ENCODE measurements at places on chromosomes 6 and 20.

DNA sequence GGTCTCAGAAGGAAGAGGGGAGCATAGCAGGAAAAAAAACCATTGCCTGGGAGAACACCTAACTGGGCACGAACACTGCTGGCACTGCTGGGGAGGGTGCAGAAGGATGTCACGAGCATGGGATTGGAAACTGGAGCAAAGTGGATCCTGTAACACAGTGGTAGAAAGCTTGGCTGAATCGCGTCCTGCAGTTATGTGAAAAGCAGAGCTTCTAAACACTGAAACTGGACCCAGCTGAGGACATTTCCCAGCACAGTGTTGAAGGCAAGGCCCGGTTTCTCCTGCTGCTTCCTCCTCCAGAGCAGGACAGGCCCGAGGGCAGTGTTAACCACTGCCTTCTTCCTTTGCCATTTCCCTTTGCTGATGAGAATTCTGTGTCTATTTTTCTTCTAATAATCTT is 6.7 kb downstream of the APMAP start:
- DNase-seq, result no peak

GRCh38 chr6:157155804-157156203 is 167.5 kb downstream of the TMEM242 start:
- DNase-seq, result no peak

GRCh38 chr6:168447282-168447681 is 6.3 kb downstream of the SMOC2 start:
- no peak for DNase-seq

DNA sequence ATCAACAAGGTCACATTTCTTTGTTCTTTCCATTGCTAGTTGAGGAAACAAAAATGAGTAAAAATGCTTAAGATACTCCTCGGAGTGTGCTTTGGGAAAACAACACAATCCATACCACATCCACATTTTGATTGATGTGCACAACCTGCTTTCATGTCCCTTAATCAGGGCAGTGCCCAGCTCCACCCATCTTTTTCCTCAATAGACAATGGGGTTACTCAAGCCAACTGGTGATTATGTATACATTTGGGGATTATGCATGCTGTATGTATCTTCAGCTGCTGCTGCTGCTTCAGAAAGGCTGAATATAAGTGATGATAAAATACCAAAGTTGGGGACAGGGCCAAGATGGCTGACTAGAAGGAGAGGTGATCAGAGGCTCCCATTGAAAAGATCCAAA is 155.2 kb upstream of the VGLL2 start:
- no peak for DNase-seq

DNA sequence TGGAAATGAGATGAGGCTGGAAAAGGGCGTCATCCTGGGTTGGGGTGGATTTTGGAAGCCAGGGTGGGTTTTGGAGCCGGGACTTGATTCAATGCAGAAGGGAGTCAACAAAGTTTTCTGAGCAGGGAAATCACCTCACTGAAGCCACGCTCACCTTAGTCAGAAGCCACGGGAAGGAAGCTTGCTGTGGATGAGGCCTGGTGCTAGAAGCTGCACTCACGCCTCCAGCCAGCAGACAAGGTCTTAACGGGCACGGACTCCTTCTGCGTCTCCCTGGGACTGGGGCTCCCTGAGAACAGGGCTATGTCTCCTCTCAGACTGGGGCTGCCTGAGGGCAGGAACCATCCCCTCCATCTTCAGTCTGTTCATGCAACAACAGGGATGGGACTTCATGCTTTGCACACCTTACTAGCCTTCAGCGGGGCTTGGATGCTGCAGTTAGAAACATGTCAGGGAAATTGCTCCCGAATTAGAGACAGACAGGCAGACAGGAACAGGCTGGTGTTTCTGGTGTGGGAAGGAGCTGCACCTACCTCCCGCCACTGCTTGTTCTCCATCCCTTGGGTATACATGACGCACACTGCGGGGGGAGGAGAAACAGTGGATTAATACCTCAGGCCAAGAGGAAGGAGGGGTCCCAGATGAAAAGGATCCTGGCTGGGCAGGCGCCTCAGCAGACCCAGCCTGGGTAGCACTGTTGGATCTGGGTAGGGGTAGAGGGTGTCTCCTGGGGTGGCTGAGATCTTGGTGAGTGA is 17.5 kb downstream of the CPNE5 start:
- no peak for DNase-seq

DNA sequence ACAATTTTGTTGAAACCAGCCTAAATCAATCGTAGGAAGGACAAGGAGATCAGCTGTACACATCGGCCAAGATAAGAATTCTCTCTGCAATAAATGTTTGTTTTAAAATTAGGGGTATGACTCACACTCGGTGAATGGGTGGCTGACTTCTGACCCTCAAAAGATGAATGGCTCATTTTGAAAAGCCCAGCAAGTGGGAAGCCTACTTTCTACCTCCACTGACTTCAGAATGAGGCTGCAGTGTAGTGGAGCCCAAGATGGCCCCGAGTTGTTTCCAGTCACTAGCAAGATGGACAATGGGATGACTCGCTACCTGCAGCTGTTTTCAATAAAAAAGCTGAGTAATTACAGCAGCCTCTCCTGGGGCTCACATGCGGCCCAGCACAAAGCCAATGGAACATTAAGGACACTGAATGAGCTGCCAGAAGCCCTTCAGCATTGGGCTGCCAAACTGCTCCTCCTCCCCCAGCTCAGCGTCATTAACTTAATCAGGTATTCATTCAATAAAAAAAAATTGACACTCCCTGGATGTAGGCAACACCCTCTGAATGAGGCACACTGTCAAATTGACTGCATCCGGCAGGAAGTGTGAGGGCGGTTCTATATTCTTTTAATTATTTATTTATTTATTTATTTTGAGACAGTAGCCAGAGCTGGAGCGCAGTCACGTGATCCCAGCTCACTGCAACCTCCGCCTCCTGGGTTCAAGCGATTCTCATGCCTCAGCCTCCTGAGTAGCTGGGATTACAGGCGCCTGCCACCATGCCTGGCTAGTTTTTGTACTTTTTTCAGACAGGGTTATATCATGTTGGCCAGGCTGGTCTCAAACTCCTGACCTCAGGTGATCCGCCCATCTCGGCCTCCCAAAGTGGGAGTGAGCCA is 107.3 kb downstream of the GMPR start:
- DNase-seq, result no peak

GRCh38 chr6:87944541-87944954 is 103.1 kb upstream of the SPACA1 start:
- DNase-seq, result no peak

GRCh38 chr20:62367136-62367632 is at the start of gene LAMA5:
Gene LAMA5, minus strand, starts transcription at chr20:62367312. Its CDS starts 67 bp downstream, at chr20:62367245.
- no peak for DNase-seq

GRCh38 chr6:116528133-116528532 is 16.7 kb downstream of the CALHM5 start:
- no peak for DNase-seq

- no peak for DNase-seq
Observed at GRCh38 chr6:167858086-167858591, 31.4 kb downstream of the AFDN start.

DNA sequence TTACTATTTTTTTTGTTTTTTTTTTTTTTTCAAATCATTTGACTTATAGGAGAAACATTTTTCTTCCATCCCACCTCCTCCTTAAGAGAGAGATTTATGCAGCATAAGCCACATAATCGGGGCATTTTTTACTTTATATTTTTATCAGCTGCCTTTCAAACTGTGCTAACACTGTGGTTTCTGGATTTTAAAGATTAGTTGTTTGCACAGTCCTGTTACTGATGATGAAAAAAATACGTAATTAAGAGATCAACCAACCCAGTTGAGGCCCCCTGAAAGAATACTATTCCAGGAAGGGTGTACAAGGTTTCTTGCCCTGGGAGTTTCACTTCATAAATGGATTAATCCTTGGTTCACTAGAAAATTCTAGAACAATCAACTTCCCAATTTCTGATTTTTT is 68.3 kb downstream of the MMS22L start:
- DNase-seq, result no peak

DNA sequence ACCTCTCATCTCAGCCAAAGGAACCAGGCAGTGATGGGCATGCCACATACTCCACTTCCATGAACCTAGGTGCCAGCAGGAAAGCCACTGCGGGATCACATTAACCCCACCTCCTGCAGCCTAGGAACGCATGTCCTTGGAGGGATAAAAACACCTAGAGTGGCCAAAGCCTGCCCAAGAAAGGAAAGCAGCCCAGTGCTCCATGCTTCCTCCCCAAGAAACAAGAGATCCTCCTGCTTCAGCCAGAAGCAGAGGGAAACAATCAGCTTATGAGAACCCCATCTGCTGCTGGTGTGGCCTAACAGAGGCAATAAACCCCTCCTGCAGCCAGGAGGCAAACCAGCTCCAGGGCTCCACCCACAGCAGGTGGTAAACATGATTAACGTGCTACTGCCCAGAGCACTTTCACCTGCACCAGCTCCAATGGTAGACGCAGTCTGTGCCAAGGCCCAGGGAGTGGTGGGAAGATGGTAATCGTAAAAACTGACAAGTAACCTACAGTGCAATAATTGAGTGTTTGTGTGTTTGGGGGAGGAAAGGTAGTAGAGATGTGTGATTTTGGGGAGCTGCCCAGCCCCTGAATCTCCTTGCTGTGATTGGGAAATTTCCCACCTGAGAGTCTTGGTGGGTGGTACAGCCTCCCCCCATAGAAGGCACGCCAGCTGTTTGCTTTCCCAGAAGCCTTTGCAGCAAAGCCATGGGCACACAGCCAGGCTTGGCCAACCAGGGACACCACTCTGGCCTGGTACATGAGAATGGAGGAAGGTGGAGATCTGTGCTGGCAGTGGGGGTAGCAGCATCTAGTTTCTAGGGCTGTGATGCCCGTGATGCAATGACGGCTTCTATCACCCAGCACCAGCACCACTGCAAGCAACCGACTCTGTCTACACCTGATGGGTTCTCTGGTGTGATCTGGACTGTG is 50.6 kb upstream of the TBC1D7 start:
- DNase-seq, result no peak

DNA sequence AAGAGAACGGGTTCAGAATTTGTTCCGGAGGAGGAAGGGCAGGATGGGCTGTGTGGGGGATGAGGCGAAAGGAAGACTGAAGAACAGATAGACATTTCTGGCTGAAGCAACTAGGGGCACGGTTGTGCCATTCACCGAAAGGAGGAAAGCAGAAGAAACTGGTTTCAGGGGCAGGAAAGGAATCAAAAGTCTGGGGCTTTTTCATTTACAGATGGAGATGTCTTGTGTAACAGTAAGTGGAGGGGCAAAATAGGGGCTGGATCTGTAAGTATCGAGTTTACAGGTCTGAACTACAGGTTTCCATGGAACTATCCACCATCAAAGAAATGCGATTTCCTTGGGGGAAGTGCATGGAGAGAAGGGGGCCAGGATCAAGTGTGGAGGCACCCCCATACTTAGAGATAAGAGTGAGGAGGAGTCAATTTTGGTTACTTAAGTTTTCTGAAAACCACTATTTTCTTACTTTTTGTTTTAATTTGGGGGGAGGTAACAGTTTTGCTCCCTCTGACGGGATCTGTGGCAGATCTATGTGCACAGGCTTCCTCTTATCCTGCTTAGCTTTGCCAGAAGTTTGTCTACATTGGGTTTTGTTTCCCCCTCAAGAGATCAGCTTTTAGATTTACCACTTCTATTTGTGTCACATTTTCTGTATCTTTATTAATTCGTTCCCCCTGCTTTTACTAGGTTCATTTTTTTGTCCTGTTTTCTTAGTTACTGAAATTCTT is 120.1 kb downstream of the SLC23A2 start:
- DNase-seq, result no peak

DNA sequence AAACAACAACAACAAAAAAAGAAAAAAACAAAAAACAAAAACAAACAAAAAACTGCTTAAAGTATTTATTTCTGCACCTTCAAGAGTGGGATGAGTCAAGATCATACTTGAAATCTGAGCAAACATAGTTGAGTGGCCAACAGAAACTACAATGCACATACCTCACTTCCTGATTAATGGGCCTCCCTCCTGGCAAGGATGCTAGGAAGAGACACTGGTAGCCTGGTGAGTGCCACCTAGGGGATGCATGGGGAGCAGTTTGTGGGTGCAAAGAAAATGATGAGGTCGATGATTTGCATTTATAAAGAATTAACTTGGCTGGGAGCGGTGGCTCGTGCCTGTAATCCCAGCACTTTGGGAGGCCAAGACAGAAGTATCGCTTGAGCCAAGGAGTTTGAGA is 808.1 kb downstream of the MAFB start:
- DNase-seq, result no peak

DNA sequence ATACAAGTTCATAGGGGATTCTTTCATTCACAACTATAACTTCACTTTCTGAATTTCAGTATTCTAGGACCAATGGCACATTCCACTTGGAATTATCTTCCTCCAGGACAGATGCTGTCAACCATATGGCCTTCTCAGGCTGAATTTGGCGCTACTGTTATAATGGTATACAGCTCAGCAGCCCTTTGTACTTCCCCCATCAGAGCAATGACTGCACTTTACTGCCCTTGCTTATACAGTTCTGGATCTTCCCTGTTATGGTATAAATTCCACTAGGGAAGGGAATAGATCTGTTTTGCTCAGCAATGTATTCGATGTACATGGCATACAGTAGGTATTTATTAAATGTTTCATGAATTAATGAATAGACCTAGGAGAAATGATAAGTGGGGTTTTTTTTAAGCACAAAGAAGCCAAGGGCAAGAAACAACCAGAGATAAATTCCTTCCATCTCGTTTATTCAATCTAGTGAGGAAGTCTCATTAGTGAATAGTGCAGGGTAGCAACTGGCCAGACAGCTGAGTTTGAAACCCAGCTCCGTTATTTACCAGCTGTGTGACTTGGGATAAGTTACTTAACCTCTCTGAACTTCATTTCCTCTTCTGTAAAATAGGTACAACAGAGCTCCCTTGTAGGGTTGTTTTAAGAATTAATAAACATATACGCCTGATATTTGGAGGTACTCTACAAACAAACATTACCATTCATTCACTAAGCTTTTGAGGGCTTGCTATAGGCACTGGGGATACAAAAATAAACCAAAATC is 97.1 kb upstream of the PRDM1 start:
- DNase-seq, result no peak

DNA sequence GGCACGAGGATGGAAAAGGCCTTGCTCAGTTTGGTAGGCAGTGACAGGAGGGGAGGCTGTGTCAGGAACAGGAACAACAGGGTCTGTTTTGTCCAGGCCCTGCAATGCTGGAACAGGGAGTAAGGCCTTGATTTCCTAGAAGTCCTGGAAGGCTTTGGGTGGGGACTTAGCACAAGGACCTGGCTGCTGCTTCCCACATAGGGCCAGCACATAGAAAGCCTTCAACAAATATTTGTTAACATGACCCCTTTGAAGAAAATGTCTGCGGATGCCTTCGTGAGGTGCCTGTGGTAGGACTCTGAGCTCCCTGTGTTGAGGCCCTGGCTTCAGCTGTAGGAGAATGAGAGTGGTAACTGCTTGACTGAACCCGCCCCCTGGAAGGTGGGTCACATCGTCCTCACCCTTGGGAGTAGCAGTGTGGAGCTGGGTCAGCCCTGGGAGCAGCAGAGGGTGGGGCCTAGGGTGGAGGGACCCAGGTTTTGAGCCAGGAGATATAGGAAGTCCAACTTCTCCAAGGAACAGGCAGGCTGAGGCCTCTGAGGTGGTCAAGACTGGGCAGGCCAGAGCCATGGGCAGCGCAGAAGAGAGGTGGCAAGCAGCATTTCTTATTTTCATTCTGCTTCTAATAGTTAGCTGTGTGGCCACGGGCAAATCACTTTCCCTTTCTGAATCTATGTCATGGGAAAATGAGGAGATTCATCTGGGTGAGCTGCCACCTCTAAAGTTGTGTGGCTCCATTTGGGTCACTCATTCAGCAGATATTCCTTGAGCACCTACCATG is 50.0 kb downstream of the CNBD2 start:
- no peak for DNase-seq

All from activated T-helper 9 cell treated with anti-CD3 and anti-CD28 coated beads, Interleukin-2, amount 50 U/mL, for 16 hours (primary cell).